ENCODE measurements at places on chromosomes 16 and 17.
A peak's percentile ranks its signal among the peaks of the same experiment; 100 is the strongest.

- no peak for DNase-seq
Observed at GRCh38 chr17:42886283-42887176, 14.1 kb upstream of the G6PC1 start.

DNA sequence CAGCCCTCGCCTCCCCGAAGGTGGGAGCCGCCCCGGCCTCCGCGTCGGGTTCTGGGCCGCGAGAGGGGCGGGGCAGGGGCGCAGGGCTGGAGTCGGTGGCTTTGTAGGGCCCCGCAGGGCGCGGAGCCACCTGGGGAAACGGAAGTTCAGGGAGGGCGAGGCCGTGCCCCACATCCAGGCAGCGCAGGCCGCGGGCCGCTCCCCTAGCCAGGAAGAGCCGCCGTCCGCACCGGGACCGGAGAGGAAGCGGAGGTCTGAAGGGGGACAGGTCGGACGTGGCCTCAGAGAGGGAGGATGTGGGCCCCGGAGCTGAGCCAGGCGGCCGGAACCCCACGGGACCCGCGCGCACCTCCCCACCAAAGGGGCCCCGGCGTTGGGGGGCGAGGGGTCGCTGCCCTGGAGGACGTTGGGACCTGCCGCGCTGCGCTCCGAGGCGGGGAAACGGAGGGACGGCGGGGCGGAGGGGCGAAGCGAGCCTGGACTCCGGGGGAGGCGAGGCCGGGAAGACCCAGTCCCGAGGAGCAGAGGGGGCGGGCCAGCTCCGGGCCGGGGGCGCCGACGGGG is 482 bp upstream of the SLC16A3 start:
- DNase-seq, result peak; percentile 67

GRCh38 chr17:73934696-73935095 is 268.8 kb upstream of the RPL38 start:
- no peak for DNase-seq

GRCh38 chr17:50631195-50631907 is 3.3 kb upstream of the ABCC3 start:
- no peak for DNase-seq

DNA sequence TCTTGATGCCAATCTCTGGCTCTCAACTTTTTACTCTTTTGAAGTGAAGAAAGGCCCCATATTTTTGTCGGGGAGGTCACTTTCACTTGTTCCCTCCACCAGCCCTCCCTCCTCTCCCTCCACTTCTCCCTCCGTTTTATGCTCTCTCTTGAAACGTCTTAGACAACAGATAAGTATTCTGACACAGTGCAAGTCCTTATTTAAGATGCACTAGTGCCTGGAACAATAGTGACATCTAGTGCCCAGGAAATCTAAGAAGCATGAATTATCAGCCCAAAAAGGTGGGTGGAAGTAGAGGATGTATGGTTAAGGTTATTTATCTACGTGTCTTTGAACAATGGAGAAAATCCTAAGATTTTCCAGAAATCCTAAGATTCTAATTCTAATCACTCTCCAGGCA is 17.9 kb downstream of the PSME3IP1 start:
- no peak for DNase-seq

DNA sequence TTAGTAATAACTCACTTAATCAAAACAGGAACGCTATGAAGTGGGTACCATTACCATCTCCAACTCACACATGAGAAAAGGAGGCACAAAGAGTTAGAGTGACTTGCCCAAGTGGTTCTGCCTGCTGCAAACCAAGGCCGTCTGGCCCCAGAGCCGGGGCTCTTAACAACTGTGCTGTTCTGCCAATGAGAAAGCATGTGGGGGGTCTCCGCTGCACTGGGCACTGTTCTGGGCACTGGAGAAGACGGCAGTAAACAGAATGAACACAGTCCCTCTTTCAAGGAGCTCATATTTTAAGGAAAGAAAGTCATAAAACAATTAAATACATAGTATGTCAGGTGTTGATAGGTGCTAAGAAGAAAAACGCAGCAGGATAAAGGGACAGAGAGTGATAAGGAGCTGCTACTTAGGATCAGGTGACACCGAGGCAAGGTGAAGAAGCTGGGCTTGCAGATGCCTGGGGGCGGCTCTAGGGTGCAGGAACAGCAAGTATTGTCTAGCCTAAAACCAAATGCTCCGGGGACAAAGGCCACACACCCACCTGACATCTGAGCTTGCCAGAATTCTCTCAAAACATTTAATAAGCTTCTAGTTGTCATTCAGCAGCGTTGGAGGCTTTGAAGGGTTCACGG is 6.5 kb downstream of the STX8 start:
- no peak for DNase-seq

DNA sequence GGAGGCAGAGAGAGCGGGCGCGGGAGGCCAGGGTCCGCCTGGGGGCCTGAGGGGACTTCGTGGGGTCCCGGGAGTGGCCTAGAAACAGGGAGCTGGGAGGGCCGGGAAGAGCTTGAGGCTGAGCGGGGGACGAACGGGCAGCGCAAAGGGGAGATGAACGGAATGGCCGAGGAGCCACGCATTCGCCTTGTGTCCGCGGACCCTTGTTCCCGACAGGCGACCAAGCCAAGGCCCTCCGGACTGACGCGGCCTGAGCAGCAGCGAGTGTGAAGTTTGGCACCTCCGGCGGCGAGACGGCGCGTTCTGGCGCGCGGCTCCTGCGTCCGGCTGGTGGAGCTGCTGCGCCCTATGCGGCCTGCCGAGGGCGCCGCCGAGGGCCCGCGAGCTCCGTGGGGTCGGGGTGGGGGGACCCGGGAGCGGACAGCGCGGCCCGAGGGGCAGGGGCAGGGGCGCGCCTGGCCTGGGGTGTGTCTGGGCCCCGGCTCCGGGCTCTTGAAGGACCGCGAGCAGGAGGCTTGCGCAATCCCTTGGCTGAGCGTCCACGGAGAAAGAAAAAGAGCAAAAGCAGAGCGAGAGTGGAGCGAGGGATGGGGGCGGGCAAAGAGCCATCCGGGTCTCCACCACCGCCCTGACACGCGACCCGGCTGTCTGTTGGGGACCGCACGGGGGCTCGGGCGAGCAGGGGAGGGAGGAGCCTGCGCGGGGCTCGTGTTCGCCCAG is 1.2 kb upstream of the CBX4 start:
- DNase-seq, result no peak

- DNase-seq, result no peak
Observed at GRCh38 chr17:40103688-40104087, 3.3 kb upstream of the NR1D1 start.

GRCh38 chr17:66981983-66982508 is 17.5 kb downstream of the CACNG4 start:
- DNase-seq, result no peak

DNA sequence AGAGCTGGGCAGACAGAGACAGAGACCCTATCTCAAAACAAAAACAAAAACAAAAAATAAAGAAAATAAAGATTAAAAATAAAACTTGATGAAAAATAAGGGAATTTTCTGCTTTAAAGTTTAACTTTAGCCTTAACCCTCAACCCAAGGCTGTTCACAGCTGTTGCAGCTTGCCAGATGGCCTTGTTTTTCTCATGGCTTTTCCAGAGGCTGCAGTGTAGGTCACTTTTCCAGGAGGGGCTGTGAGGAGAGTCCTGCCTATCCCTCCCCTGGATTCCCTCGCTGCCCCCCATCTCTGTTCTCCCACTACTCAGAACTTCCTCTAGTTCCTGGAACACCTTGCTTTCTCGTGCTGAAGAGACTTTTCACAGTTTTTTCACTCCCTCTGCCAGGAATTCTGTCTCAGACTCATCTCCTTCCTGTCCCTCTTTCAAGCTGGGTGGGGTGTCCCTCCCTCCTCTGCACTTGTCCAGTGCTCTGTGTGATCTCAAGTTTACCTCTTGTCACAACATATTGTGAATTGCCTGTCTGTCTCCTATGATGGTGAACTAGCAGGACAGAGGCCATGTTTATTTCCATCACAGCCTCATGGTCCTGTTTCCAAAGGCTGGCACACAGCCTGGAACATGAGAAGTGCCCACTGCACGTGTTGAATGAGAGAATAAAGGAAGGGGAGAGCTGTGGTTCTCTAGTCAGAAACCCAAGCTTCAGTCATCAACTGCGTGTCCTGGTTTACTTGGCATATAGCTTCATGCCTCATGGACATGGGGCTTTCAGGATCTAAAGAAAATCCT is 69.9 kb upstream of the MSI2 start:
- DNase-seq, result no peak

DNA sequence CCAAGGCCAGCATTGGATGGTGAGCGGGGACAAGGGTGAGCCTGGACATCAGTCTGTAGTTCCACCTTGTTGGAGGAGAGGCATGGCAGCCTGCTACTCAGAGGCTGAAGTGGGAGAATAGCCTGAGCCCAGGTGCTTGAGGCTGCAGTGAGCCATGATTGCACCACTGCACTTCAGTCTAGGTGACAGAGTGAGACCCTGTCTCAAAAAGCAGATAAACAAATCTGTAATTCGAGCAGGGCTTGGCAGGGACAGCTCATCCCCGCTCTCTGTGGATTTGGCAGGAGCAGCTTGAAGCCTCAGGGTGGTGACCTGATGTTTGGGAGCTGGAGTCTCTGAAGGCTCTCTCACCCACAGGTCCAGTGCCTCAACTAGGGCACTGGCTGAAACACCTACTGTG is 38.6 kb upstream of the ZCCHC14 start:
- DNase-seq, result no peak

GRCh38 chr17:65696739-65697394 is 135.4 kb upstream of the AXIN2 start:
- DNase-seq, result no peak

DNA sequence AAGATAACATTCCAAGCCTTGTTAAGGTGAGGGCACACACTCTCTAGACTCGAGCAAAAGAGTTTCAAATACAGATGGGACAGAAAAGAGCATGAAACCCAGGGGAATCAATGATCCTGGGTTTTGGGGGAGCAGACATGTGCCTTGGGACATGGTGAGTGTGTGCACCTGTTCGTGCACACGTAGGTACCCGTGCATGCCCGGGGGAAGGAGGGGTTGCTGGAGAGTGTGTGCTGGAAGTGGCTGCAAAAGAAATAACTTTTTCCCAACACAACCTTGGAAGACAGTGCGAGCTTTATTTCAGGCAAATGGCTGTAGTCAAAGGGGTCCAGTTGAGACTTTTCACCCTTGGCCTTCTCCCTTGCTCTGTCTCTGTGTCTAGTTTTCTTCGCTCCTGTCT is 62.6 kb downstream of the C16orf78 start:
- no peak for DNase-seq

DNA sequence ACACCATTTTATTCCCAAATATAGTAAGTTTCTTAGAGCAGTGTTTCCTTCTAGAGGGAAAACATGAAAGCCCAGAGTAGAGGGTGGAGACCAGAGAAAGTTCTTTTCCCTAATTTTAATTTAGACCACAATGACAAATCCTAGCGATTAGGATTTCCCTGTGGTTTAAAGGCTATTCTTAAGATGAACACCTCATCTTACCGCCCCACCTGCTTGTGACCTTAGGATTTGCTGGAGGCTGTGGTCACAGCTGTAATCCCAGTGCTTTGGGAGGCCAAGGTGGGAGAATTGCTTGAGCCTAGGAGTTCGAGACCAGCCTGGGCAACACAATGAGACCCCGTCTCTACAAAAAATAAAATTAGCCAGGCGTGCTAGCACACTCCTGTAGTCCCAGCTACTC is 51.1 kb downstream of the GPRC5B start:
- no peak for DNase-seq

- no peak for DNase-seq
Observed at GRCh38 chr17:11238705-11239104, 2.3 kb upstream of the SHISA6 start.

DNA sequence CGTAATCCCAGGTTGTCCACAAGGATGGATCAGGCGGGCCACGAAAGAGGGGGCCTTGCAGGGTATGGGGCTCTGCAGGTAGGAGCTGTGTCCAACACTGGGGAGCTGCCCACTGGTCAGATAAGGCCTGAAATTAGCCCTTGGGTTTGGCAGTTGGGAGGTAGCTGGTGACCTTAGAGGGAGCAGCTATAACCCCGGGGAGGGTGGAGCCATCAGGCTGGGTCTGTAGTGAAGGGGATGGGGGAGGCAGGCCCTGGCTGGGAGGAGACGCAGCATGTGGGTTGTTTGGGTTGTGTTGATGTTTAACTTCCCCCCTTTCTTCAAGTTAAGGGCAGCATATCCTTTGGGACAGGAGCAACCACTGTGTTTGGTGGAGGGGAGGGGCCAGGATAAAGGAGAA is 5.9 kb downstream of the MLLT6 start:
- DNase-seq, result no peak

- no peak for DNase-seq
Observed at GRCh38 chr16:85402910-85403692, 210.0 kb upstream of the GSE1 start.

- DNase-seq, result no peak
Observed at GRCh38 chr16:20372701-20373100, 20.2 kb upstream of the UMOD start.

GRCh38 chr17:45703348-45703747 is 80.8 kb upstream of the CRHR1 start:
- no peak for DNase-seq

DNA sequence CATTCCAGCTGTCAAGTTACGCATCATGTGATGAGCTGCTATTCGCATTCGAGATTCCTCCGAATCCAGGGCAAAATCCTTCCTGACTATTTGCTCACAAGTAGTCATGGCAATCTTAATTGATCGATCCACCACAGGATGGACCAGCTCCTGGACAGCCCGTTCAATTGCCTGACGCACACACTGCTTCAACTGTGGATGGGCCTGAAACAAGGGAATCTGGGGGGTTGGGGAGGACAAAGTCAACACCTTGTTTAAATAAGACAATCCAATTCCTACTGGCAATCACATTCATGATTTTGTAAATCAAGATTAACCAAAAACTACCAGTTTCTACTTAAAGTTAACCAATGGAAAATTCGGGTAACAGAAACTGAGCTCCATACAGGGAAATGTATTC is 28.4 kb downstream of the SETD6 start:
- no peak for DNase-seq

DNA sequence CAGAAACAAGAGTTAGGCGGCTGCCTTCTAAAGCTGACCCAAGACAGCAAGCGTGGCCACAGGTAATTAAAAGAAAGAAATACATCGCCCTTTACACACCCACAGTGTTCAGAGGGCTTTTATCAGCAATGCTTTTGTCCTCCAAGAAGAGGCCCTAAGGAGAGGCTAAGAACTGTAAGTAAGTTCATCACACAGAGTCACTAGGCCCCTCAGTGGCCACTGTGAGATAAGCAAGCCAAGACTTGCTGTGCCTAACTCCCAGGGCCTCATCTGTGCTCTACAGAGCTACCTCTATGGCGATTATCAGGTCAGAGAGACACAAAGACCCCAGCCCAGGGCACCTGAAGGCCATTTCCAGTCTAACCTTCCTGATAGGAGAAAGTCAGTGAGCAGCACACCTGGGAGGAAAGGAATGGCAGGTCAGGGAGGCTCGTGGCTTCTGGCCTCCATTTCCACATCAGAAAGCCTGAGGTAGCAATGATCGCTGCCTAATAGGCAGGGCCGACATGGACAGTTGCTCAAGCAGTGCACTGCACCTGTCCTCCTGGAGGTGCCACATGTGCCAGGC is 545.2 kb upstream of the CDH11 start:
- no peak for DNase-seq

- DNase-seq, result no peak
Observed at GRCh38 chr16:1108299-1109252, 12.5 kb upstream of the C1QTNF8 start.

- no peak for DNase-seq
Observed at GRCh38 chr16:88907768-88908167, 41.3 kb upstream of the PABPN1L start.

GRCh38 chr16:80459331-80459777 is 81.4 kb upstream of the DYNLRB2 start:
- DNase-seq, result no peak

Measured in CD8-positive, alpha-beta memory T cell (primary cell).